Stimulated activated naive CD4-positive, alpha-beta T cell (primary cell): ENCODE measurements at places on chromosomes 16 and 17.

DNA sequence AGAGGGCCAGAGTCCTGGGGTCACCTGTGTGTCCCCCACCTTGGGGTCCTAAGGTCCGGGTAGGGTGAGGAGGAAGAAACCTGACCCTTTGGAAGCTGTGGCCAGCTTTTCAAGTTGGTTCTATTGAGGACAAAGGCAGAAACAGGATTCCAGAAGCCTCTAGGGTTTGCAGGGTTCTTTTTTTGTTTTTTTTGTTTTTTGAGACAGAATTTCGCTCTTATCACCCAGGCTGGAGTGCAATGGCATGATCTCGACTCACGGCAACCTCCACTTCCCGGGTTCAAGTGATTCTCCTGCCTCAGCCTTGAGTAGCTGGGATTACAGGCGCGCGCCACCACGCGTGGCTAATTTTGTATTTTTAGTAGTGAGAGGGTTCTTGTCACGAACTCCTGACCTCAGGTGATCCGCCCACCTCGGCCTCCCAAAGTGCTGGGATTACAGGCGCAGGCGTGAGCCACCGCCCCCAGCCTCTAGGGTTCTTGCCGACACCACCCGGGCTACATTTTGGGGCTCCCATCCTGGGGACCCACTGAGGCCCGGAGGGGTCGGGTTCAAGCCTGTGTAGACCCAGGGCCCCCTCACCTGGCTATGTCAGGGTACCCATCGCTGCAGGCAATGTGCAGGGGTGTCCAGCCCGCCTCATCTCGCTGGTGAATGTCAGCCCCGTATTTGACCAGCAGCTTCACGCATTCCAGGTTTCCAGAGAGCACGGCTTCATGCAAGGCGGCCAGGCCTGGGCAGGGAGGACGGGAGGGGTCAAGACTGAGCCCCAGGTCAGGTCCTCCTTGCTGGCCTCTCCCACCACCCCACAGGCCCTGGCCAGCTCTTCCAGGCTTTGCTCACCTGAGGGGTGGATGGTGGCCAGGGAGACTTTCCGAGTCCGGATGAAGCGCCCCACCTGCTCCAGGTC is 674 bp downstream of the PPP1R27 start:
- DNase-seq: no peak

DNA sequence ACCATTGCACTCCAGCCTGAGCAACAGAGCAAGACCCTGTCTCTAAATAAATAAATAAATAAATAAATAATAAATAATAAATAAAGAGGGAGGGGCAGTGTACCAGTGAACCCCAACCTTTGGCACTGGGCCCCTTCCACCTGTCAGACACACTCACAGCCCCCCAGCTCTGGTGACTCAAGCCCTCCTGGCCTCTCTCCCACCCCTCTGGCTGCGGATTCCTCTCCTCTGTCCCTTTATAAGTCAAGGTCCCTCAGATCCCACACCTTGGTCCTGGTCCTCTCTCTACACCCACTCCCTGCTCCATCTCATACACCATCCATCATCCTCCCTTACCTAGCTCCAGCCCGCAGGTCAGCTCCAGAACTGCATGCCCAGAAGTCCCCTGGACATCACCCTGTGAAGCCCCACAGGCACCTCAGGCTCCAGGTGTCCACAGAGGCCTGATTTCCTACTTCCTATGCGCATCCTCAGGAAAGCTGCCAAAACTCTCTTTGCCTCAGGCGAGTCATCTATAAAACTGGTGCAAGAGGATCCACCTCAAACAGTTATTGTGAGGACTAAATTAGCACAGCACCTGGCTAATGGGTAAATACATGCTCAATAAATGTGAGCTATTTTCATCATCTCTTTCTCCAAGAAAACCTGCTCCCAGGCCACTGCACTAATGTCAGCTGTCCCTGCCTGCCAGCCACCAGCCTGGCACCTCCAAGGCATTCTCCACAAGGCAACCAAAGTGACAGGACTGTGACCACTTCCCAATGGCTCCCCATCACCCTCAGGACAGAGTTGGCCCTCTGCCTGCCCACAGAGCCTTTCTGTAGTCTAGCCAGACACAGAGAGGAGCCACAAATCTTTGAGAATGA is 46.8 kb downstream of the BEAN1 start:
- DNase-seq: no peak

DNA sequence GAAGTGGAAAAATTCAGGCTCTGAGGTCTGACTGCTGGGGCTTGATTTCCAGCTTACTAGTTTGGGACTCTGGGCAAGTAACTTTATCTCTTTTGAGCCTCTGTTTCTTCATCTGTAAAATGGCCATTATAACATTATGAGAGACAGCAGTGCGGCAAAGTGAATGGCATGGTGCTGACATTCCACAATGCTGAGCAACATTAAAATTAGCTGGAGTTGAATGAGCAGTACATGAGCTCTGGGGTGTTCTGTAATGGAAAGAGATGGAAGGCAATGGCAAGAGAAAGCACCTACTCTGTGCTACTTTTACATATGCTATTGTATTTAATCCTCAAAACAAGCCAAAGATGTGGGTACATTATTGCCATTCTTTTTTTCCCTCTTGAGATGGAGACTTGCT is 535.7 kb upstream of the CDH11 start:
- no peak for DNase-seq

GRCh38 chr16:9138731-9139501 is 47.5 kb downstream of the HAPSTR1 start:
- peak; percentile 54 for DNase-seq

DNA sequence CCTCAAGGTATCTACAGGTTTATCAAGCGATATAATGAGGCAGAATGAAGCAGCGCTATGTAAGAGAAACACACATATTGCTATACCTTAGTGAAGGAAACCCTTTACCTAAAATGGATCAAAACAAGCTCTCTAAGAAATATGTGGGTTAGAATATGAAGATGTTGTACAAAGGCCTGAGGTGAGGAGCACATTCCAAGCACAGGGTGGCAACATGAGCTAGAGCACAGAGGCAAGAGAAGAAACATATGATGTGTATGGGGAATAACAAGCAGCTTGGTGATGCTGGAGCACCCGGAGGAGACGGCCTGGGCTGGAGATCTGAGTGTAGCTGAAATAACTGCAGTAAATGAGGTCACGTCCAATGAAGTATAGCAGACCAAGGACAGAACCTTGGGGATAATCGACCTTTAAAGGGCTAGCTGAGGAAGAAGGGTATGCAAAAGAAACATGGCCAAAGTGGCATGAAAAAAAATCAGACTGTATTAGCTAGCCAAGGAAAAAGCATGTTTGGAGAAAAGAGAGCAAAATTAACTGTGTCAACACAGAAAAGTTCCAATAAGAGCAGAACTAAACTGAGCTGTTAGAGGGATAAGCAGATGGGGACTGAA is 44.0 kb downstream of the MARVELD3 start:
- no peak for DNase-seq

DNA sequence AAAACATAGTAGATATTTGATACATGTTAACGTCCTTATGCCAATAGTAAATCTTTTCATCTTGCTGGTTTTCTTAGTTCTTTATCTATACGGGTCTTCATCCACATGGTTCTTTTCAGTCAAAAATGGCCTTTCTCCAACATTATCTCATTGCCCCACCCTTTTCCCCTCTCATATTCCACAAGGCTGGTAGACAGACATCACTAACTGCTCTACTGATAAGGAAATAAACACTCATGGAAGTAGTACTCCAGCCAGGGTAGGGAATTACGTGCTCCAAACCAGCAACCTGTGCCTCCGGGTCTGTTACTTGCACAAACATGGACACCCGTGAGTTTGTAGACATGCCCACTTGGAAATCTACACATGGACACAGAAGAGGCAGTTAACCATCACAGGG is 141.4 kb downstream of the XYLT1 start:
- DNase-seq: no peak

GRCh38 chr16:51592001-51592501 is 441.0 kb upstream of the SALL1 start:
- no peak for DNase-seq

GRCh38 chr17:56909742-56910508 is 3.9 kb downstream of the TRIM25 start:
- DNase-seq: no peak

- DNase-seq: peak; percentile 31
These were observed 4.6 kb upstream of the DRC7 start for GRCh38 chr16:57689762-57690558.

DNA sequence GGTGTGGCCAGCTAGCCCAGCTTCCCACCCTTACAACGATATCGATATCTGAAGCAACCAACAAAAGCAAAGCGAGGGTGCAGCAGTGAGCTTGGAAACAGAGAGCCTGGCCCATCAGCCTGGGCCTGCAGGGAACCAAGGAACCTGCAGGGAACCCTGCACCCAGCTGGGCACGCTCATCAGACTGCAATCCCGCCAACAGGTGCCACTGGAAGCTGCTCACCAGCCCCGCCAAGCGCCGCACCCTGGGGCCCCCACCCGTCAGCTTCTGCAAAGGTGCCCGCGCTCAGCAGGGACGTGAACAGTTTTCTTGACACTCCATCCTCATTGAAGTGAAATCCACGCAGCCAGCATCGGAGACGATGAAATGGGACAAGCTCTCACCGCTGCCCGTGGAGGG is 250.7 kb downstream of the RBFOX3 start:
- DNase-seq: no peak

- DNase-seq: no peak
These were observed 27.4 kb upstream of the GINS2 start for GRCh38 chr16:85716022-85716679.

DNA sequence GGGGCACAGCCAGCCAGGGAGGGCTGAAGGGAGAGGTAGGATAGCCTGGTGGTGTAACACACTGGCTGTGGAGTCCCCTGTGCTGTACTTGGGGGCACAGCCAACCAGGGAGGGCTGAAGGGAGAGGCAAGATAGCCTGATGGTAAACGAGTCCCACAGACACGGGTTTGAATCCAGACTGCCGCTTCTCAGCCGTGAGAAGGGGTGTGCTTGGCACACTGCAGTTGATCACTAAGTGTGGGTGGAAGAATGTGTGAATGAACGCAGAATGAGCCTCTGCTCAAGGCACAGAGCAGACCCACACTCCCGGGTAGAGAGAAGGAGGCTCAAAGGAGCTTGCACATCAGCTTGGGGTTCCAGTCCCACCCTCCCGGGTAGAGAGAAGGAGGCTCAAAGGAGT is 71.4 kb downstream of the TIMM22 start:
- DNase-seq: no peak

GRCh38 chr16:6258056-6258455 is 1074.6 kb upstream of the RBFOX1 start:
- no peak for DNase-seq

DNA sequence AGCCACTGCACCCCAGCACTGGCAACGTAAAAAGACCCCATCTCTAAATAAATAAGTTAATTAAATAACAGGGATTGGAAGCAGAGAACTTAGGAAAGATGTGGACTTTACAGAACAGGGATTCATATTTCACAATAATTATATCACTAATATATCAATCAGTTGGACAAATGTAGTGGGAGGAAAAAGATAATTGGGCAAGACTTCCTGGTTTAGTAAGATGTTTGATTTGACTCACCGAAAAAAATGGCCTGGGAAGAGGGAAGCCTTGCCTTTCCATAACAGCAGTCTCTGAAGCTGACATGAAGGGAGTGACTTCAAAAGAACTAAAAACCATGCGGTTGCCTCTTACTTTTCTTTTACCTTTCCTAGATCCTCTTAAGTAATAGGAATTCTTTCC is 15.2 kb upstream of the C17orf78 start:
- DNase-seq: no peak

- no peak for DNase-seq
These were observed 63.0 kb upstream of the CES5A start for GRCh38 chr16:55938126-55938525.

GRCh38 chr16:24838554-24839266 is 7.1 kb upstream of the SLC5A11 start:
- DNase-seq: no peak

- no peak for DNase-seq
These were observed 181.1 kb upstream of the HSBP1 start for GRCh38 chr16:83626676-83627075.

- no peak for DNase-seq
These were observed 513 bp downstream of the CRLF3 start for GRCh38 chr17:30824002-30824355.

GRCh38 chr17:2594722-2595599 is 1.5 kb downstream of the PAFAH1B1 start:
- peak; percentile 43 for DNase-seq

- no peak for DNase-seq
These were observed 160.8 kb downstream of the ZNF18 start for GRCh38 chr17:11836508-11836907.

DNA sequence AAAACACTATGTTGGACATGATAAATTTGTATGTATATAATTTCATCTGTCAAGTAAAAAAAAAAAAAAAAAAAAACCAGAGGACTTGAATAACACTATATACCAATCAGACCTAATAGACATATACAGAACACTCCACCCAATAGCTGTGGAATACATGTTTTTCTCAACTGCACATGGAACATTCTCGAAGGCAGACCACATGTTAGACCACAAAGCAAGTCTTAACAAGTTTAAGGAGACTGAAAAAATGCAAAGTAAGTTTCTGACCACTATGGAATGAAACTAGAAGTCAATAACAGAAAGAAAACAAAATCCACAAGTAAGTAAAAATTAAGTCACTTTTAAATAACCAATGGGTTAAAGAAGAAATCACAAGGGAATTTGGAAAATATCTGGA is 8.4 kb upstream of the CNTNAP4 start:
- DNase-seq: no peak

- DNase-seq: no peak
These were observed 23.8 kb downstream of the C17orf100 start for GRCh38 chr17:6675201-6675825.

- DNase-seq: peak; percentile 30
These were observed 1.3 kb downstream of the GSPT1 start for GRCh38 chr16:11914210-11915113.

- no peak for DNase-seq
These were observed 24.2 kb downstream of the MYO18A start for GRCh38 chr17:29155966-29156338.

DNA sequence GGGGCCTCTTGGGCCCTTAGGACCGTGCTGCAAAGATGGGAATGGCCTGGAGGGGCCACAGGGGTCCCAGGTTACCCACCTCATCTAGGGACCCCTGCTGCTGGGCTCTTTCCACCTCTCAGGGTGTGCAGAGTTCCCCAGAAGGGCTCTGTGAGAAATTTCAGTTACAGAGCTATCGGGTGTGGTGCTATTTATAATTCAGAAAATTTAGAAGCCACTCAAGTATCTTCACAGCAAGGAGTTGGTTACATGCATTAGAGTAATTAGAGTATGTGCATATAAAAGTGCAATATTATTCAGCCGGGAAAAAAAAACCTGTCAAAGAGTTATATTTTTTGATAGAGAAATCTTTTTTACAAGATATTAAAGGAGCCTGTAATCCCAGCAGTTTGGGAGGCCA is 18.9 kb downstream of the C16orf90 start:
- DNase-seq: no peak

- DNase-seq: no peak
These were observed 5.7 kb upstream of the SULT1A2 start for GRCh38 chr16:28602529-28602928.

DNA sequence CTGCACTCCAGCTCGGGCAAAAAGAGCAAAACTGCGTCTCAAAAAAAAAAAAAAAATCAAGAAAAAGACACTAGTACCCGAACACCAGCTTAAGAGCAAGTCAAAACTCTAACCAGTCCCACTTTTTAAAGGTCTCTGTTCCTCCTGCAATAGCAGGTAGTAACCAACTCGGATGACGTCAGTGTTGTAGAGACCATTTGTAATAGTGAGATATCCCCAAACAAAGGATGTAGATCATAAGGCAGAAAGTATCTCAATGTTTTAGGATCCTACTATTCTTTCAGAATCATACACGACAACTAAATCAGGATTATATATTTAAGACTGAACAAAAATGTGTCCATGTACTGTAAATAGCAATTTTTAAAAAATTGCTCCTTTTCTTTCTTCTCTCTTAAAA is 2.4 kb downstream of the JPT1 start:
- no peak for DNase-seq

- no peak for DNase-seq
These were observed 68.8 kb upstream of the HSBP1 start for GRCh38 chr16:83738923-83739503.
